ENCODE measurements at places on chromosomes 7 and 10.

- DNase-seq: peak; percentile 24
These were observed 490 bp downstream of the KIN start for GRCh38 chr10:7787150-7787856.

DNA sequence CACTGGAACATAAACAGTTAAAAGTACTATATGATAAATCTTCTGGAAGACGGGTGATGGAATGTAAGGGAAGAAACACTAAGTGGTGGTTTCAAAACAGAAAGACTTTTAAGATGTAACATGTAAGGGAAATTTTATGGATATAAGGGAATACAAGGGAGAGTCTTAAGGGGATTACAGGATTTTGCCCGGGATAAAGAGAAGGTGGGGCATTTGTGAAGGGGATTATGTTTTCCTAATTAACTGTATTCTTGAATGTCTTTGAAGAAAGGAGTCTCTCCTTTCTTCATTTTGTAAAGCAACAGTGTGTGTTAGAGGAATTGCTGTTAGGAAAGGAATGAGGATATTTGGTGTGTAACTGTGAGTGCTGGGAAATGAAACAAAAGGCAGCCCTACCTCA is 745.2 kb downstream of the AUTS2 start:
- no peak for DNase-seq

GRCh38 chr10:3127921-3128320 is 44.7 kb downstream of the PITRM1 start:
- no peak for DNase-seq

GRCh38 chr10:75809003-75809402 is 377.6 kb downstream of the LRMDA start:
- no peak for DNase-seq

- no peak for DNase-seq
These were observed 3.9 kb downstream of the YME1L1 start for GRCh38 chr10:27150261-27150660.
